NCI-H187 treated with DMSO at 0.1 percent for 48 hours (cell line): ENCODE measurements at places on chromosomes 16 and 17.

DNA sequence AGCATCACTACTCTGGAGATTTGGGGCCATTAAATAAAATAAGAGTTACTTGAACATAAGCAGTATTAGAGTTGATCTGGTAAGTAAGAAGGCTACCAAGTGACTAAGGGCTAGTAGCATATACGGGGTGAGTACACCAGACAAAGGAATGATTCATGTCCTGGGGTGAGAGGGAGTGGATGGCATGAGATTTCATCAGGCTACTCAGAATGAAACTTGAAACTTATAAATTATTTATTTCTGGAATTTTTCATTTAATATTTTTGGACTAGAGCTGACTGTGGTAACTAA is 2.3 kb downstream of the SLFN5 start:
- no peak for DNase-seq

GRCh38 chr17:47757386-47757785 is 24.4 kb downstream of the TBX21 start:
- DNase-seq = no peak

DNA sequence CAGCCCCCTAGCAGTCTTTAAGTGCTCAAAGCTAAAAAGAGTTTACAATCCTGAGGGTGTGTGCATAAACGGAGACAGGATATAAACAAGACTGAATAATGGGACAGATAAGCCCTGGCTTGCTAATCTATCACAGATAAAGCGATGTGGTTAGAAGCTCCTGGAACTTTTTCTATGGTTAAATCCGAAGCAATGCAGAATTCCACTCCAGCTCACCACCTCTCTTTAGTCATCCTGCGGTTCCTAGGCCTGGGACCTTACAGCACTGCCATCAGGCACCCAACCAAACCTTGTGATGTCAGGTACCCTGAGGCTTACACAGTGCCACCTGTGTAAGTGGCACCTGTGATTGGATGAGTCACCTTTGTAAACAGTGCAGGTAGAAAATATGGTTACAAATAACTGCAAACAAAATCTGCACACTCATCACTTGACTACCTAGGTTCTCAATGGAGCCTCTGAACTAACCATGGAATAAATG is 31.5 kb upstream of the B4GALNT2 start:
- DNase-seq = no peak

- DNase-seq = no peak
Observed at GRCh38 chr17:9529033-9529700, 46.5 kb downstream of the STX8 start.

GRCh38 chr16:23394141-23394831 is 58.7 kb downstream of the COG7 start:
- no peak for DNase-seq

DNA sequence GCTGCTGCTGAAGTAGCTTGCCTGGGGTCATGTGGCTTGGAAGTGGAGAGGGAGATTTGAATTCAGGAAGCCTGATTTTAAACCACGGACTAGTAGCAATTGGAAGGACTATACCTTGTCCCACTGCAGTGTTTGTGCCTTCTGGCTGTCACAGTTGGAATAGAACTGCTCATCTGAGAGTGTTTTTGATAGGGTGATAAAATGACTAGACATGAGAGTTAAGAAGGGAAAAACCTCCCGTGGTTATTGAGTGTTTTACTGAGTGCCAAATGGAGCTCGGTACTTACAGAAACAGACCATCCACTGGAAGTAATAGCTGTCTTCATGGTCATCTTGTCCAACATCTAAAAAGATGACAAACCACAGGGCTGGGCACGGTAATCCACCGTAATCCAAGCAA is 70.4 kb downstream of the MSI2 start:
- no peak for DNase-seq

DNA sequence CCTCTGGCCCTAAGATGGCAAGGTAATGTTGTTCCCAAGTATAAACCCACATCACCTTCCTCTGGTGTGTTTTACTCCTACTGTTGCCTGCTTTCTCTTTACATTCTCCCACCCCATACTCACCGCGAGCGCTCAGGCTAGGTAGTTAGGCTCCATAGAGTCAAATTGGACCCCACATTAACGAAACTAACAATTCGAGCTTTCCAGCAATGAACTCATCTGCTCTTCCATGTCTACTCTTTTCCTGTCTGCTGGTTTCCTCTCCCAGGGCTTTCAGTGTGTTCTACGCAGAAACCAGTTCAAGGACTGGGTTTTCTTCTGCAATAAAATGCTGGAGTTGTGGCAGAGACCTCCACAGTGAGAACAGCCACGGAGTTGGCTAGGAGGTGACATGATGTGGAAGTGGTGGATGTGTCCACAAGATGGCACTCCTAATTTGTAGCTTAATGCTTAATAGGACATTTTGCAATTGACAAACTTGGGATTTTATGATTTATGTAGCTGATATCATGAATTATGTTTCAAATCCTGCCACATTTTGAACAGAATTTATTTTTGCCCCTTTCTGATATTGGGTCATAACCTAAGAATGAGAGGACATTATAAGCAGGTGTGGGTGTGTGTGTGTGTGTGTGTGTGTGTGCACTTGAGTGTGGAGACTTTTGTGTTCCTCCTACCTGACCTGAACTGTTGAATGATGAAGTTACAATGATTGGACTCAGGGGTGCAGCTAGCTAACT is 2.2 kb upstream of the UQCRC2 start:
- DNase-seq = no peak

GRCh38 chr17:48478224-48479013 is 48.4 kb upstream of the SKAP1 start:
- DNase-seq = no peak

DNA sequence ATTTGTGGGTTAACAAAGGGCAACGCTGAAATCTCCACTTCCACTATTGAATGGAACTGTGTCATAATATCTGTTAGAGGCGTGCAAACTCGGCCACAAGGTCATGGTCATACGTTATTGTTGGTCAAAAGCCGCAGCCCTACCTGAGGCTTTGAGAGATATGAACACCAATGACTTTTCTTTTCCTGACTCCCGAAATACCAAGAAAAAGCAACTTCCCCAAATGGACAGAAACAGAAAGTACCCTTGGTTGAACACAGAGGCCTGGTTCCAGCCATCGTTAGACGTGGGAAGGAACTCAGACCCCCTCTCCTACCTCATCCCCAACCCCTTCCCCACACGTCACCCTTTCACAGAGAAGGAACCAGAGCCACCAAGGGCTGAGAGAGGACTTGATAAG is 1.4 kb upstream of the PIK3R5 start:
- DNase-seq = no peak

GRCh38 chr16:69768666-69769065 is 6.5 kb downstream of the WWP2 start:
- DNase-seq = no peak

DNA sequence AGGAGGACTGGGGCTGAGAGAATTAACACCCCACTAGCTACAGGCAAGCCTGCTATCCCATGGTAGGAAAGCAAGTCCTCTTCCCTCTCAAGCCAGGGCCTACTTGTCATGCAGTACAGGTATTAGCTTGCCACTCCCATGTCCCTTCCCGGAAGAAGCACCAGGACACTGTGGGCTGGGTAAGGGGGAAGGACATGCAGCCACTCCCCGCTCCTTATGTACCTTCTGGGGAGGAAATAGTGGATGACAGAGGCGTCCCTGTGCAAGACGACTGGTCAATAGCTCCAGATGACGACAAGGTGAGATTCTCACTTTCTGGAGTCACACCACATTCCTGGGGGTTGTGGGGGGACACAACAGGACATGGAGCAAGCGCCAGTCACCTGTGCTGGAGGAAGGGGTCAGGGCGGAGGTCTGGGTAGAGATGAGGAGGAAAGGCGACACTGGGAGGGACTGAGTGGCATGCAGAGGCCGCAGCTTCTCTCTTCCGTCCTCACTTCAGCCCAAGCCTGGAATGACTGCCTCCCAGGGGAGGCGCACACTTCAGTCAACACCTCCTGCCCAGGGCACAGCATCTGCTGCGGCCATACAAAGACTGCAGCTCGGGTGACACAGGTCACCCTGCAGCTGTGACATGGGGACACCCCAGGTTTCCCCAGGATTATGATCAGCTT is 15.1 kb upstream of the FOXJ1 start:
- no peak for DNase-seq

DNA sequence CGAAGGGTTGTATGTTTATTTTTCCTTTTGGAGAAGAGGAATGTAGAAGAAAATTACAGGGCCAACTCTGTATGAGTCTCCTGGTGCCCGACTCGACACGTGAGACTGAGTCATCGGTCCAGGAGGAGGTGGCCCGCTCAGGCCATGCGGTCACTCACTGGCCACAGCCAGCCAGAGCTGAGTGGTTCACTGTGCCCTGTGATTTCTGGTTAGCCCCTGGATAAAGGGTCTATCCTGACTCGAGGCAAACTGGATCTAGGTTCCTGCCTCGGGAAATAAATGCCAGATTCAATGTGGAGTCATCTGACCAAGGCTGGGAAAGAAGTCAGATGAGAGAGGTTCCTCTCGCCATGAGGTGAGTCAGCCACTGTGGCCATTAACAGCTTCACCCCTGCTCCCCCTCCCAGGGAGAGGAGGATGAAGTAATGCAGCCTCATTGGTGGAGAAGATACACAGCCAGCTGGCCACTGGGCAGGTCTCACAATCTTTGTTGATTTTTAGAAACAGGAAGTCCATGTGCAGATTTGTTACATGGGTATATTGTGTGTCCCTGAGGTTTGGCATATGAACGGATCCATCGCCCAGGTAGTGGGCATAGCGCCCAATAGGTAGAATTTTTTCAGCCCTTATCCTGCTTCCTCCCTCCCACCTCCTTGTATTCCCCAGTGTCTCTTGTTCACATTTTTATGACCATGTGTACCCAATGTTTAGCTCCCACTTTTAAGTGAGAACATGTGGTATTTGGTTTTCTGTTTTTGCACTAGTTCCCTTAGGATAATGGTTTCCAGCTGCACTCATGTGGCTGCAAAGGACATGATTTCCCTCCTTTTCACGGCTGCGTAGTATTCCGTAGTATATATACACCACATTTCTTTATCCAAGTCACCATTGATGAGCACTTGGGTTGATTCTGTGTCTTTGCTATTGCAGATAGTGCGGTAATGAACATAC is 21.7 kb upstream of the USP36 start:
- no peak for DNase-seq

- DNase-seq = no peak
Observed at GRCh38 chr17:11996722-11997146, 541 bp downstream of the ZNF18 start.

- DNase-seq = no peak
Observed at GRCh38 chr16:66900721-66901441, 17.8 kb downstream of the CDH16 start.

- no peak for DNase-seq
Observed at GRCh38 chr16:13634959-13635358, 285.0 kb upstream of the ERCC4 start.

GRCh38 chr17:57453841-57454425 is 197.6 kb downstream of the MSI2 start:
- no peak for DNase-seq

GRCh38 chr16:30353438-30354129 is 1.5 kb downstream of the CD2BP2 start:
- DNase-seq = no peak

- DNase-seq = no peak
Observed at GRCh38 chr16:71264299-71264698, 24.9 kb downstream of the CMTR2 start.

DNA sequence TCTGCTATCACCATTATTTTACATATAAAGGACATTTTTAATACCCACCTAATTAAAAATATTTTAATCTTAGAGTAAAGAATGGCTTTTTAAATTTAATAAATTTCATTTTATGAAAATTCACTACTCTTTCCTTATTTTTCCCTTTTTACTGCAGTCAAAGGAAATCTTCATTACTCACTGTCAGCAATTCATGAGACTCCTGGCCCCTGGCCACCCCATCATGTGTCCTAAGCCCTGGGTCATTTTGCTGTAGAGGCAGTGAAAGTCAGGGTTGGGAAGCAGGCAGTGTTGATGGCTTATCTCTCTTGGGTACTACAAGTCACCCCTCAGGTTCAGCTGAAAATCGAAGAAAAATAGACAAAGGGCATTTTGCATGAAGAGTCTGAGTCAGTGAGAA is 468.6 kb upstream of the CCL2 start:
- DNase-seq = no peak

DNA sequence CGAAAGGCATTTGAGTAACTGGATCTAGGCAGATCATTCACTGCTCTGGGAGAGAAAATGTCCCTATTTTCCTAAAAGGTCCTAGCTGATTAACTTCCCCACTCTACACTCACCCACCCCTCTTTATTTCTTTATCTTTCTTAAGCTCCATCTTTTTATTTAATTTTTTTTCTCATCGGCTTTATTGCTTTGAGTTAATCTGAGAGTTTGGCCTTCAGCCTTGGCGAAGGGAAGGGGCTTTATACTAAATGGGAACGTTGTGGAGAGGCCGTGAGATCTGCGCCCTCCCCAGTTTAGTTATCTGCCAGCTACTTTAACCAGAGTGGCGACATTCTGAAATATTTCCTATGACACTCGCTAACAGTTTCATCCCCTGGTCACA is 882 bp upstream of the TOX3 start:
- no peak for DNase-seq

DNA sequence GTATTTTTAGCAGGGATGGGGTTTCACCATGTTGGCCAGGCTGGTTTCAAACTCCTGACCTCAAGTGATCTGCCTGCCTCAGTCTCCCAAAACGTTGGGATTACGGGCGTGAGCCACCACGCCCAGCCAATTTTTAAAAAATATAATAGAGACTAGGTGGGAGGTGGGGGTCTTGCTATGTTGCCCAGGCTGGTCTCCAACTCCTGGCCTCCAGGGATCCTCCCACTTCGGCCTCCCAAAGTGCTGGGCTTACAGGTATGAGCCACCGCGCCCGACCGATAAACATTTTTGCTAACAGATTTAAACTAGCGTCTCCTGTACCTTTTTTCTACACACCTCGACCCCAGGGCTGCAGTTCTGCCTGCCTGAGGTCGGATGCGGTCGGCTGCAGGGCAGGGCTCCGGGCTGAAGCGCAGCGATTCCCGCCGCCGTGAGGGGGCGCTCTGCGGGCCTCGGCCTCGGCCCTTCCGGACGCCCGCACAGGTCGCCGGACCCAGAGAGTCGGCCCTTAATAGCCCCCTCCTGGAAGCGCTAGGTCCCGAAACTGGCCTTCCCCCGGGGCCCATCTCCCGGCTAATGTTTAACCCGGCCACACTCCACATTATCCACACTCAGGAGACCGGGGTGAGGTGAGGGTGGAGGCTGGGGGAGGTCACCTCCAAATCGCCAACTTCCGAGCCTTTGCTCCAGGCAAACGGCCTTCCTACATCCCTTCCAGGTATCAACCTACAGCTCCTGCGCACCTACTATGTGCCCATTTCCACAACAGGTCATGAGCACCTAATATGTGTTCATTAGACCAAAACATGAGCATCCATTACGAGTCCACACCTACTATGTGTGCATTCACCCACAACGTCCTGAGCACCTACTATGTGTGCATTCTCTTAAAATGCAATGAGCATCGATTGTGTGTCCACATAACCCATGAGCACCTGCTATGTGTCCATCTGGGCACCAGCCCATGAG is 2.0 kb upstream of the GLIS2 start:
- DNase-seq = no peak

- no peak for DNase-seq
Observed at GRCh38 chr16:68289621-68290329, 21.0 kb downstream of the SLC7A6OS start.

- DNase-seq = no peak
Observed at GRCh38 chr16:5385811-5386210, 288.2 kb upstream of the EEF2KMT start.

- DNase-seq = no peak
Observed at GRCh38 chr17:19398301-19399181, 11.6 kb upstream of the MFAP4 start.

- no peak for DNase-seq
Observed at GRCh38 chr16:81612351-81613163, 166.5 kb upstream of the PLCG2 start.
